D721Med (cell line): ENCODE measurements at places on chromosomes 2 and 18.

DNA sequence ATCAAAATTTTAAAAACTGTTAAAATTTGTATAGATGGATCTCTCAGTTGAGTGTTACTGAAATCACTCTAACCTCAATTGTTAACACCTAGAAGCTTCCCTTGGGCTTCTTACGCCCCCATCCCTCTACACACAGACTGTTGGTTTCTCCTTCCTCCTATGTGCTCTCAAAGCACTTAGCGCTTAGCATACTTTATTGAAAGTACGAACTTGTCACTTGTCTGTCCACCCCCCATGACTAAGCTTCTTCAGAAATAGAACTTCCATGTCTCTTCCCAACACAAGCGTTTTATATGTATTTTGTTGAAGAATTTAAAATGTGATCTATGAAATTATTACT lies 441 bp downstream of the MPHOSPH10 start:
- DNase-seq, result no peak

- DNase-seq, result peak; percentile 28
Observed at GRCh38 chr2:190649035-190649797, at the start of gene NAB1. Gene NAB1, plus strand, starts transcription at chr2:190649083. Its CDS starts 10,094 bp downstream, at chr2:190659177.

DNA sequence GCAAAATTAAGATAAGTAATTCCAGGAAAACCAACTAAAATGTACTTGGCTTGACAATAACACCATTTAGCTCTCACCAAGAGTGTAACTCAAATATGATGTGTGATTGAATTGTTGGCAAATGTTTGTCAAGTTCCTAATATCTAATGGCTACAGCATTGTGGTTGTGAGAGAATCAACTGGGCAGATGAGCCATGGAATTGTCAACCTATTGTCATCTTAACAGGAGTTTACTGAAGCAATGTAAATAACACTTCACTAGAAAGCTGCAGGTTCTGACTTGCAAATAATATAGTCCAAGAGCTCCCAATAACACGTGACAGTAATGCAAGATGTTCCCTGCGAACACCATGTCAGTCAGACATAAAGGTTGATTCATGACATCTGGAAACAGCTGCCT lies 495.2 kb upstream of the MEIS1 start:
- DNase-seq, result no peak

- no peak for DNase-seq
Observed at GRCh38 chr2:39731546-39731945, 47.5 kb downstream of the THUMPD2 start.

GRCh38 chr2:65436824-65437221 lies 4.4 kb upstream of the SPRED2 start:
- DNase-seq, result no peak

- DNase-seq, result no peak
Observed at GRCh38 chr18:48203961-48204666, 205.1 kb downstream of the ZBTB7C start.

DNA sequence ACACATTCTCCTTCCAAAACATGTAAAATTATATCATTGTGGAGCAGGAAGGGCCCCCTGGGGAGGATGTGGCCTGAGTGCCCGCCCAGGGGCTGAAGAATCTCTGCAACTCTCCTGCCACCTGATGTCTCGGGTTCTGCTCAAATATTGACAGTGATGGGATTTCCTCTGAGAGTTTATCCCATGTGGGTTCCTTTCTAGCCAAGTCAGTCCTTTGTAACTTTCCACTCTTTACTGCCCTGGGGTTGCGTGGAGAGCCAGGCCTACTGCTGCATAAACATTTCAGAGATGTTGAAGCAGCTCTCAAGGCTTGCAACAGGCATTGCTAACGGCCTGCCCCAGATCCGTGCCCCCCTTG lies 4.0 kb upstream of the RAB17 start:
- no peak for DNase-seq

DNA sequence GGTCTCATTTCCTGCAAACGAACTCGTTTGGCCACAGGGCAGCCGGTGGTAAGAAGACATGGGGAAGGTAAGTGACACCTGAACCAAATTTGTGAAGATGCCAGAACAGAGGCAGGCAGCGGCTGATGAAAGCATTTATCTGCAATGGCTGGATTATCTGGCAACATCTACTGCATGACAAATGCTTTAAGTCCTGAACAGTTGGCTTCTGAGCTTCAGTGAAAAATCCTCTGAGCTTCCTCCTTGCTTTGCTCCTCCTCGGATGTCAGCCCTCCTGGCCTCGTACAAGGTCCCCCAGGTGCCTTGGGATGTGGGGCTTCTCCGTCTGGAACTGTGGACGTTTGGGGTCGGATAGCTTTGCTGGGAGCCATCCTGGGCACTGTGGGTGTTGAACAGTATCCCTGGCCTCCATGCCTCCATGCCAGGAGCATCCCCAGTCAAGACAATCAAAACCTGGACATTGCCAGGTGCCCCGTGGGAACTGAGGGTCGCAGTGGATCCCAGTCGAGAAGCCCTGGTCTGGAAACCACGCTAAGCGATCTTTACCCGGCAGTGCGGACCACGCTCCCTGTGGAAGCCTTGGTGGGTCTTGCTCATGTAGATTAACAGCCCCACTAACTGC lies 49.3 kb downstream of the KCNG2 start:
- DNase-seq, result no peak

DNA sequence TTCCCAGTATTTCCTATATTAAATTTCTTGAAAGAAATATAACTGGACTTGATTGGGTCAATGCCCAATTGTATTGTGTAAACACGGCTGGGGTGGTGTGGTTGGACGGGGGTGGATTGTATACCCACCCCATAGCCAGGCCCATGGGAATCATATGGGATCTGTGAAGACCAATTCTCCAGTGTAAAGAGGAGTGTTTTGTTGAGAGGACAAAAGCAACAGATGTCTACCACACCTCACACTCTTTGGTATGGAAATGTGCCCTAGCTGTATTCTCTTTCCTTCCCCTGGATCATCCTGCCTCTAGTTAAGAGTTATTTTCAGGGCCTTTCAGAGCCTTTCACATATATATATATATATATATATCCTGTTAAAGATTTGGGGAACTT lies 57.5 kb upstream of the TGIF1 start:
- no peak for DNase-seq

DNA sequence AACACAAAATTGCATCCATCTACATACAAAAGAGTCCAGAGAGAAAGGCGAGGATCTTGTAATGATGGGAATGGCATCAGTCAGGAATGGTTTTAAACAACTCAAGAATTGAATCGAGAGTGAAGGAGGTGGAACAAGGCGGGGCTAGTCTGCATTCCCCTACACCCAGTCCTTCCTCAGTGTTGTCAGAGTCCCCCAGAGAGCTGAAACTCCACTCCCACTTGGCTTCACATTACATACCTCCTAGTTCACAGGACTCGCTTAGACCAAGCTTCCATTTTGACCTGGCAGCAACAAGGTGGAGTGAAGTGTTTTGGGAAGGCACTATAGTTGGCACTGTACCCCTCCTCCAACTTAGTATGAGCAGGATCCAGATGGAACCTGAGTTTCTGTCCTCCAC lies 1273.5 kb upstream of the CRIM1 start:
- no peak for DNase-seq

DNA sequence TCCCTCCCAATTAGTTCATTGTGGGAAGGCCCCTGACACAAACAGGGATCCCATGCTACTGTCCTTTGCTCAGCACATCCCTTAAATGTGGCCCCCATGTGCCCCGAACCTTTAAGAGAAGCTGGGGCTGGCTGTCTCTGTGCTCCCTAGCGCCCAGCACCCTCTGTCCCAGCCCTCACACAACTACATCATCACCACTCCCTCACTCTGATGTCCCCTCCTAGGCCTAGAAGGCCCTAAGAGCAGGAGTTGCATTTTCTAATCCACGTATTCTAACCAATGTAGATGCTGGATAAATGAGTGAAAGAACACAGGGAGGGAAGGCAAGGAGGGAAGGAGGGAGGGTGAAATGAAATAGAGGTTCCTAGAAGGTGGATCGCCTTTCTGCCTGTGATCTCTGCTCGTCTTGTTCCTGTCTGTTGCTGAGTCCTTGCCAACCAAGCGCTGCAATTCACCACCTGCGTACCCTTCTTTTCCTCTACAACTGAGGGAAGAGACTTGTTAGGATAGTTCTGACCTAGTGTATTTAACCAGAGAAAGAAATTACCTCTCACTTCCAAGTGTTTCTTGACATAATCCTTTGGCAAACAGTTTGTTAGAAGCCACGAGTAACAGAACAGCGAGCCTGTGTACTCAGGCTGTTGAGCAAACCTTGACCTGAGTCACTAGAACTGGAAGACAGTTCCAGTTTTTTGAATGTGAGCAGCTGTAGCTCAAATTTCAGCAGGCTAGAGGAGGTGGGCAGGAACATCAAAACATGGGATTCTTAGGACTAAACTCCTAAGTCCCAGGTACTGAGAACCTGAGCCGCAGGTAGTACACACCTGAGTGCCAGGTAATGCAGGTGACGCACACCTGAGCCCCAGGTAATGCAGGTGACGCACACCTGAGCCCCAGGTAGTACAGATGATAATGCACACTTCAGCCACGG lies 181.5 kb upstream of the ID2 start:
- DNase-seq, result no peak

- DNase-seq, result no peak
Observed at GRCh38 chr2:234996069-234996940, 44.5 kb downstream of the SH3BP4 start.

GRCh38 chr2:140842110-140842509 lies 1288.7 kb downstream of the LRP1B start:
- DNase-seq, result no peak

- DNase-seq, result no peak
Observed at GRCh38 chr18:59659508-59660170, 37.6 kb downstream of the CCBE1 start.
